ENCODE measurements at places on chromosomes 6 and 20. TPM values are rescaled to one million over a fixed set of nuclear protein-coding genes. Genes with fewer than 3 reads are reported as not detected.

The SLC26A8 gene
- total RNA-seq, result 0.09 TPM

The SULF2 gene
- 9.3 TPM for total RNA-seq

The SPTLC3 gene
- 3.4 TPM for total RNA-seq

GRCh38 chr6:64085126-64085525 is 449.5 kb downstream of the PHF3 start:
- no peak for DNase-seq
- H3K4me3 ChIP-seq, result no peak overlapping the region
- no peaks in the 10 kb centered on the region for H3K27me3 ChIP-seq
- H3K4me1 ChIP-seq, result no peaks in the 10 kb centered on the region

DNA sequence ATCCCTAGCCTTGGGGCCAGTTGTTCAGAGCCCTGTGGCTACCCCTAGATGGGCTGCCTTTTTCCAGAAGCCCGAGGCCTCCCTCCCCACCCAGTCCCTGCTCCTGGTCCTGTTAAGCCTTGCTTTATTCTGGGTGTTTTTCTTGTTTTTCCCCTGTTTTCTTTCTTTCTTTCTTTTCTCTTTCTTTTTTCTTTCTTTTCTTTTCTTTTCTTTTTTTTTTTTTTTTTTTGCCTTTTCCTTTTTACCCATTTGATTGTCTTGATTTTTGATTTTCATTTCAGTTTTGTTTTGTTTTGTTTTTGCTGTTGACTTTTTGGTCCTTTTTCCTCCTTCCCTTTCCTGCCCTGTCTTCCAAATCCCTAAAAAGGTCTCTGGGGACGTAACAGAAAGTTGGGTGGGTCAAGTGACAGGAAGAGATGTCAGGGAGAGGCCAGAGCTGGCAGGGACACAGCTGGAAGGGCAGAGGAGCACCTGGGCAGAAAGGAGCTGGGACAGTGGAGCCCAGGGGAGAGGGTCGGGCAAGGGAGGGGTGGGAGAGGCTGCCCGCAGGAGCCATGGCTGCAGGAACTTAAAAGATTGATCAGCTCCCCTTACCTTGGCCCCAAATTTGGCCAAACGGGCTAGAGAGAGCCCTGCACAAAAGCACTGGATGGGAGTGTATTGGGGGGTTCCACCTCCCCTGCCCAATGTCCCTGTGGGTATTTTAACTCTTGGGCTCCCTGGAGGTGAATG is 27.6 kb downstream of the MYH7B start:
- no peaks in the 10 kb centered on the region for H3K36me3 ChIP-seq
- DNase-seq, result no peak

DNA sequence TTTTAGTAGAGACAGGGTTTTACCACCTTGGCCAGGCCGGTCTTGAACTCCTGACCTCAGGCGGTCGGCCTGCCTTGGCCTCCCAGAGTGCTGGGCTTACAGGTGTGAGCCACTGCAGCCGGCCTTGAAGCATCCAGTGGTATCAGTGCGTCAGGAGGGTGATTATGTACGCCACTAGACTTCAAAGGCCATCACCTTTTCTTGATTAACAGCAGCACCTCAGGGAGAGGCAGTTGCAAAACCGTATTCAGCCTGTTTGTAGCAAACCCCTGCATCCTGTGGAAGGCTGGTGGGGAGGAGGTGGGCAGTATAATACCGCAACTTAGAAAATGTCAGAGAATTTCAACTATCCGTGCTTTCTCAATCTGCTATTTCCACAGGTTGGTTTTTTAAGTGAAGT is 27.3 kb upstream of the SHLD1 start:
- no peaks in the 10 kb centered on the region for H3K36me3 ChIP-seq
- H3K27ac ChIP-seq, result no peak overlapping the region
- DNase-seq, result no peak
- H3K4me1 ChIP-seq, result no peaks in the 10 kb centered on the region
- no peak overlapping the region for H3K4me3 ChIP-seq

The ZC2HC1B gene
- total RNA-seq, result not detected

- H3K4me1 ChIP-seq, result no peaks in the 10 kb centered on the region
- no peaks in the 10 kb centered on the region for H3K27me3 ChIP-seq
- no peak for DNase-seq
- no peaks in the 10 kb centered on the region for H3K36me3 ChIP-seq
Measured at GRCh38 chr6:133767357-133767970, 121.4 kb upstream of the TCF21 start.

- H3K36me3 ChIP-seq, result no peaks in the 10 kb centered on the region
- DNase-seq, result no peak
- peaks cover 3% of the 10 kb centered on the region for H3K27me3 ChIP-seq
- H3K27ac ChIP-seq, result no peak overlapping the region
Measured at GRCh38 chr6:32047084-32047478, 8.9 kb downstream of the CYP21A2 start.

The MACROD2 gene
- total RNA-seq, result 1.6 TPM
